ENCODE measurements at places on chromosomes 11 and 22. TPM values are rescaled to one million over a fixed set of nuclear protein-coding genes. Genes with fewer than 3 reads are reported as not detected.
A peak's percentile ranks its signal among the peaks of the same experiment; 100 is the strongest.

GRCh38 chr11:78727816-78728215, 153.2 kb upstream of the NARS2 start:
- no peaks in the 10 kb centered on the region for H3K36me3 ChIP-seq
- DNase-seq, result no peak
- H3K4me3 ChIP-seq, result no peak overlapping the region
- H3K4me1 ChIP-seq, result no peaks in the 10 kb centered on the region
- no peaks in the 10 kb centered on the region for H3K27me3 ChIP-seq
- H3K27ac ChIP-seq, result no peak overlapping the region

DNA sequence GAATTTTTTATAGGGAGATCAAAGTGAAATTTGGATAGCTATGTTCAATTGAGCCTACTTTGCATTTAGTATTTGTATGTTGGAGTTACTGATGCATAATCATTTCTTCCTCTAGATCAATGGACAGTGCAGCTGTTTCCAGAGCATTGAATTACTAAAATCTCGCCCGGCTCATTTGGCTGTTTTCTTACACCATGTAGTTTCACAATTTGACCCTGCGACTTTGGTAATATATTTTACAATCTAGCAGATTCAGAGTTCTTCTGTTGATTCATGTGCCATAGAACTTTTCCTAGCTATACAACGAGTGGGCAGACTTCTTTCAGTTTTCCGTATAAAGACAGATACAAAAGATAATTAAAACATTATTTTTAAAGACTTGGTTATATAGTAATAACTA, 70.0 kb upstream of the GRIK4 start:
- no peaks in the 10 kb centered on the region for H3K4me1 ChIP-seq
- H3K4me3 ChIP-seq, result no peak overlapping the region
- no peaks in the 10 kb centered on the region for H3K27me3 ChIP-seq
- H3K36me3 ChIP-seq, result peaks cover under 1% of the 10 kb centered on the region

DNA sequence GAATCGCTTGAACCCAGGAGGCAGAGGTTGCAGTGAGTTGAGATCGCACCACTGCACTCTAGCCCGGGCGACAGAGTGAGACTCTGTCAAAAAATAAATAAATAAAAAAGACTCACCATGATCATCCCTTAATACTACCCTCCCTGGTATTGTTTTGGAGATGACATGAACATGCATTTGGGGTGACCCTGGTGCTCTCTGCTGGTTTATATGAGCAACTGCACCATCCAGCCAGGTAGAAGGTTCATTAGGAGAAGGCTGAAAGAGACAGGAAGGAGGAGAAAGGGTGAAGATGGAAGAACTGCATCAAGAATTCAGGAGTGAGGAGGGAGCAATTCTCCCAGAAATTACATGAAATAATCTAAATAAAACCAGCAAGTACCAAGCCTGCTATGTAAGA, 37.8 kb downstream of the SLC5A1 start:
- DNase-seq, result no peak
- H3K36me3 ChIP-seq, result no peaks in the 10 kb centered on the region
- H3K27me3 ChIP-seq, result no peaks in the 10 kb centered on the region
- H3K4me1 ChIP-seq, result no peaks in the 10 kb centered on the region
- H3K27ac ChIP-seq, result no peak overlapping the region

DNA sequence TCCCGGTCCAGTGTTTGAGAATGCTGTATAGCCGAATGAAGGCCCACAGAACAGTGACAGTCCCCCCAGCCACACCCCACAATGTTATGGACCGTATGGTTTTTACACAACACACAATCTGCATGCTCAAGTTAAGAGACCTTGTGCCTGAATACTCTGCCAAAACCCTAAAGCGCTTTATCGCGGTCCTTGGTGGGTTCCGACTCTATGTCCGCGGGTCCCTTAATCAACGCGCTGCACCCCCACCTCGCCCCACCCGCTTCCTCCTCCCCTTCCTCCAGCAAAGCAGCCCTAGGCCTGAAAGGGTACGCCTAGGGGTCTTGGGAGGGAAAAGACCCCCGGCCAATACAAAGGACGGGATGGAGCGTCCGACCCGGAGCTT, 442 bp downstream of the COPB1 start:
- peak overlapping the region; percentile 88 for H3K4me3 ChIP-seq
- no peaks in the 10 kb centered on the region for H3K36me3 ChIP-seq
- H3K27me3 ChIP-seq, result no peaks in the 10 kb centered on the region
- H3K27ac ChIP-seq, result peak overlapping the region; percentile 96
- H3K4me1 ChIP-seq, result no peaks in the 10 kb centered on the region
- DNase-seq, result no peak

- no peaks in the 10 kb centered on the region for H3K4me1 ChIP-seq
- DNase-seq, result no peak
- no peak overlapping the region for H3K27ac ChIP-seq
- H3K4me3 ChIP-seq, result no peak overlapping the region
Observed at GRCh38 chr11:62241095-62241494, 944 bp upstream of the SCGB1D2 start.

- DNase-seq, result no peak
- H3K36me3 ChIP-seq, result no peaks in the 10 kb centered on the region
- no peak overlapping the region for H3K27ac ChIP-seq
- no peaks in the 10 kb centered on the region for H3K4me1 ChIP-seq
Observed at GRCh38 chr11:30422447-30423278, 99.8 kb downstream of the ARL14EP start.

DNA sequence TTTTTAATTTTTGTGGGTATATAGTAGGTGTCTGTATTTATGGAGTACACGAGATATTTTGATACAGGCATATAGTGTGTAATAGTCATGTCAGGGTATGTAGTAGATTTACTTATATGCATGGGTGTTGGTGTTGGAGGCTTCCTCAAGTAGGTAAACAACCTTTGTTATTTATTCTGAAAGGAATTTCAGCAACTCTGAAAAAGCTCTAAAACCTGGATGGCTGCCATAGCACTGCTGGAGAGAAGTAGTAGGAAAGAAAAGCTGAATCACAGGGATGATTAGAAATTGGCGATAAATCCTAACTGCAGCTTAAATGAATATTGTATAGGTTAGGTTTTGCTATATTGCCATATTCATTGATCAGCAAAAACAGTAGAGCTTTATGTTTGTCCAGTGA, 44.4 kb upstream of the ST14 start:
- H3K4me3 ChIP-seq, result no peak overlapping the region
- no peaks in the 10 kb centered on the region for H3K27me3 ChIP-seq
- H3K4me1 ChIP-seq, result no peaks in the 10 kb centered on the region
- DNase-seq, result no peak
- no peak overlapping the region for H3K27ac ChIP-seq

DNA sequence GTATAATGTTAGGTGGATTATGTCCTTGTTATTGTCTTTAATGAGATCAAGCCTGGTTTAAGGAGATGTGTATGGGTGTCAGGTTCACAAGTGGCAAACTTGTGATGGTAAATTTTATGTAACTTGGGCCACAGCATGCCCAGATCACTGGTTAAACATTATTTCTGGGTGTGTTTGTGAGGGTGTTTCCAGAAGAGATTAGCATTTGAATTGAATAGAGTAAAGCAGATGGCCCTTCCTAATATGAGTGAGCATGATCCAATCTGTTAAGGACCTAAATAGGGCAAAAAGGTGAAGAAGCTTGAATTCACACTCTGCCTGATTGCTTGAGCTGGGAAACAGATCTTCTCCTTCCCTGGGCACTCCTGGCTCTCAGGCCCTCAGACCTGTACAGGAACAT, 20.7 kb downstream of the OR5B21 start:
- H3K27me3 ChIP-seq, result no peaks in the 10 kb centered on the region
- DNase-seq, result no peak
- H3K4me3 ChIP-seq, result no peak overlapping the region
- no peaks in the 10 kb centered on the region for H3K4me1 ChIP-seq
- no peaks in the 10 kb centered on the region for H3K36me3 ChIP-seq

DNA sequence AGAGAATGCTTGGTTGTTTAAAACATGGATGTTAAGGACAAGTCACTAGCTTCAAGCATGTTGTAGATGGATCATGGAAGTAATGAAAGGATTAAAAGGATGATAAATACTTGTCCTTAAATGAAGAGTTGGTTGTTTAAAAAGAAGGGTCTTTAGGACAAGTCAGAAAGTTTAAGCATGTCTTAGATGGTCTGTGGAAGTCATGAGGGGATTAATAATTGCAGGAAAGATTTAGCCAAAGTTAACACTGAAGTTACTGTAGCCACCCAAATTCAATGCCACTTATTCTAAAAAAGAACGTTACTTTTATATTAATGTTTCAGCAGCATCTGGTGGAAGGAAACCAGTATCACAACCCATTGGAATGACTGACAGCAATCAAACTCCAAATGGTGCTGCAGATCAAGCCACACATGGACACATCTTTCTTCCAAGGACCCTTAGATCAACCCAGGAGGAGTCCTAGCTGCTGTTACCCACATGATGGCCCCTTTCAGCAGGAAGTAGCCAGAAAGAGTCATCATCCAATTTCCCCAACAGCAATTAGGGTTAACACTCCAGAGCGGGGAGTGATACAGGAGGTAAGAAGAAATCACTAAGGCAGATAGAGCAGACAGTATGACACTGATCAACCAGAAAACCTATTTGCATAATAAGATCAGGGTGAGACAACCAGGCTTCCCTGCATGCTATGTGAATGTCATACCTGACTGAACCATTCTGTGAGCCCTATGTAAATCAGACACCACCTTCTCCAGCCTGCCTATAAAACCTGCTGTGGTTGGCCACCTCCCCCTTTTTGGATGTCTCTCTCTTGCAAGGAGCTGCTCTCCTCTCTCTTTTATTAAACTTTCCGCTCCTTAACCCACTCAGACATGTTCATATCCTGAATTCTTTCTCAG, 88.4 kb upstream of the GNAZ start:
- no peak for DNase-seq
- H3K4me3 ChIP-seq, result no peak overlapping the region
- no peak overlapping the region for H3K27ac ChIP-seq

DNA sequence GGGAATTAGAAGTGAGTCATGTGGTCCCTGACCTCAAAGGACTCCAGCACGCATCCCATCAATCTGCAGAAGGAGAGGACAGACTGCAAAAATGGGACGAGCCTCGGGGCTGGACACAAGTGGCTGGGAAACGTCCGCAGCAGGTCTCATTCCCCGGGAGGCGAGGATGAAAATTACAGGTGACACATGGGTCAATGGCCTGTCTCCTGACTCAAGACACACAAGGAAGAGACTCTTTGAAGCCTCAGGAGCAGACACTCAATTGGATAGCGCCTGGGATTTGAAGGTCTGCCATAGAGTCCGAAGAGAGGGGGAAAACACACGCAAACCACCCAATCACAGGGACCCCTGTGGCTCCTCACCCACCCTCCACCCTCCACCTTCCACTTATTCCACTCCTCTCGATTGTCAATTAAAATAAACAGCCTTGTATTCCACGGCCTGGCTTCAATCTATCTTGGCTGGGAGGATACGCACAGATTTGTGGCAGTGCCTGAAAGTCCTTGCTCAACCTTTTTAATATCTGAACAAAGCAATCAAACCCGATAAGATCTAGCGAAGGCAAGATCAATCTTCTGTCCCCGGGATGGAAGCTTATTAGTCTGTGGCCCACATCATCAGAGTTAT, 101.8 kb upstream of the CADM1 start:
- no peak for DNase-seq
- no peak overlapping the region for H3K4me3 ChIP-seq
- H3K27me3 ChIP-seq, result no peaks in the 10 kb centered on the region
- H3K36me3 ChIP-seq, result no peaks in the 10 kb centered on the region
- H3K4me1 ChIP-seq, result peaks cover 2% of the 10 kb centered on the region

- no peaks in the 10 kb centered on the region for H3K36me3 ChIP-seq
- no peaks in the 10 kb centered on the region for H3K27me3 ChIP-seq
- no peak overlapping the region for H3K4me3 ChIP-seq
- H3K4me1 ChIP-seq, result no peaks in the 10 kb centered on the region
Observed at GRCh38 chr11:31237819-31238760, 131.4 kb downstream of the DCDC1 start.

DNA sequence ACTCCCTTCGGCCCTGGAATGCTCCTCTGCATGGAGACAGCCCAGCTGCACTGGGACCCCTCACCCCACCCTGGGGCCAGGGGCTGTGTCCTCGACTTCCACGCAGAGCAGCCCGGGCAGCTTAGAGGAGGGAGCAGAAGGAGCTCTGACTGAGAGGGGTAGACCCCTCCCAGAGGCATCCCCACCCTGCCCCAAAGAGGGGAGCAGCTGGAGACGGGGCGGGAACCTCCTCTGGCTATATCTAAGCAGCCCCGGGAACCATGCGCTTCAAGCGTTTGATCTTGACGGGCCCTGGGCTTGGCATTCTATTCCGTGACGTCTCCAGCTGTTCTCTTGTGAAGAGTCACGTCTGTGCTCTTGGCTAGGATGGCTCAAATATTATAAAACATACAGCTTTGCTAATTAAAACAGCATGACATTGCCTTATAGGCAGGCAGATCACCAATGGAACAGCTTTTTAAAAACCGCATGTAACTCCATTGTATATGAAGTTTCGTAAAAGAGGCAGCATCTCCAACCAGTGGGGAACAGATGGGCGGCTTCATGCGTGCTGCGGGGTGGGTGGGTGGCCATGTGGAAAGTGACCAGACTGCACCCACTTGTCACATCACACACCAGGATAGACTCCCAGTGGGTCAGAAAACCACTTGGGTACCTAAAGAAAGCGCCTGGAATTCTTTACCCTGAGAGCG, 7.7 kb downstream of the KCNQ1 start:
- H3K36me3 ChIP-seq, result no peaks in the 10 kb centered on the region
- no peaks in the 10 kb centered on the region for H3K27me3 ChIP-seq
- H3K4me3 ChIP-seq, result no peak overlapping the region
- no peaks in the 10 kb centered on the region for H3K4me1 ChIP-seq
- no peak overlapping the region for H3K27ac ChIP-seq
- DNase-seq, result peak; percentile 26

GRCh38 chr22:39739338-39740027, 154.1 kb downstream of the ENTHD1 start:
- H3K4me3 ChIP-seq, result no peak overlapping the region
- no peak overlapping the region for H3K27ac ChIP-seq
- H3K4me1 ChIP-seq, result no peaks in the 10 kb centered on the region

DNA sequence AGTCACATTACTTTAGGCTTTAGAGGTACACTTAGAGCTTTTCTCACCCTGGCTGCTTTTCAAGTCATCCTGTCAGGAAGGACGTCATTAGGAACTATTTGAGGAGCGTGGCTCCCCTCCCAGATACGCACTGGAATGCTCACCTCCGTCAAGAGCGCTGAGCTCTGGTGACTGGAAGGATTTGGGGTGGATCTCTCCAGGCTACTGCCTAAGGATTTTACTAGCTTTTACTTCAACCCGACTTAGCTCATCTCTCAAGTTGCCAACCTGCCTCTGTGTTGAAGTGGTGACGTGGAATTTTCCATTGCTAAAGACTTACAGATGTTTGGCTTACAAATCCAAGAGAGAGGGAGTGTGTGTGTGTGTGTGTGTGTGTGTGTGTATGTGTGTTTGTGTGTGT, 355.3 kb upstream of the CCDC90B start:
- H3K4me3 ChIP-seq, result no peak overlapping the region
- no peak for DNase-seq
- H3K27ac ChIP-seq, result no peak overlapping the region
- H3K36me3 ChIP-seq, result no peaks in the 10 kb centered on the region

The CHRM4 gene
- total RNA-seq, result 0.29 TPM

The ADM gene
- total RNA-seq, result 76.1 TPM

The KRTAP5-8 gene
- total RNA-seq, result not detected

The CCDC87 gene
- total RNA-seq, result 0.19 TPM

The GDPD4 gene
- not detected for total RNA-seq
